Glutamatergic neuron (in vitro differentiated cells): ENCODE measurements at places on chromosomes 12 and 14.

DNA sequence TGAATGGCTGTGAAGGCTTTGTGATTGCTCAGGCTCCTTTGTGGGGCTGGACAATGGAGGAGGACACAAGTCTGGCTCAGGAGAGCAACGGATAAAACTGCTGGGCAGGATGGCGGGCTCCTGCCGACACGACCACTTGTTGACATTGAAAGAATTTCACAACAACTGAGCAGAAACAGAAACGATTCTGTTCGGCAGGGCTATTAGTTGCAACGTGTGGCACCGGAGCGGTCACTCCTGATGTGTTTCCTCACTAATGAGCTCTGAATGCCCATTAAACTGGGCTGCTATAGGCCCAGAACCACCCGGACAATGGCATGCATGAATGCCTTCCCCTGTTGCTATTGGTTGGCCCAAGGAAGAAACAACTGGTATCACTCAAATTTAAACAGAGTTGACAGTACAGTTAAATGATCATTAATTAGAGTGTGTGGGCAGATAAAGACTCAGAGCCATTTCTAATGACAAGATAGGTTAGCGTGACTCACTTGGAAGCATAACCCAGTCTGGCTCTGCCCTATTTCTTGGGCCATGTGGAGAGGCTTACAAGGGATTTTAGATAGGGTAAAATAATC, 142.9 kb downstream of the ASCL1 start:
- no peak for DNase-seq

GRCh38 chr12:23888396-23889068, 60.9 kb downstream of the SOX5 start:
- DNase-seq: no peak

- DNase-seq: no peak
Observed at GRCh38 chr12:24222968-24223367, 273.5 kb upstream of the SOX5 start.

DNA sequence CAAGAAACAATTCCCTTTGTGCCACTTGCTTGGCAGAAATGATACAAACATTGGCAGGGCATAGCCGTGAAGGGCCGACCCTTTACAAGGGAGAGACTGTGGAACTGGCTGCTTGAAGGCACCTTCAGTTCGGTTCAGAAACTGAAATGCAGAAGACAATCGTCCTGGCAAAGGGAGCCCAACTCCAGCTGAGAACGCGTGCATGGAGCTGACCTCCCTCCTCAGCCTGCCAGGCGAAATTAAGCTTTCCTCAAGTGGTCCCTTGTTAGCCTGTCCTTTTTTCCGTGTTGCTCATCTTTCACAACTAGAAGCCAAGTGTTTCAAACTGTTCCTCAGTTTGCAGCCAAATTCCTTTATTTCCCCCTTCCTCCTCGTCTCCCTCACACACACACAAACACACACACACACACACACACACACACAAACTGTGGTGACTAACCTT, 8.1 kb downstream of the LGR5 start:
- DNase-seq: no peak

DNA sequence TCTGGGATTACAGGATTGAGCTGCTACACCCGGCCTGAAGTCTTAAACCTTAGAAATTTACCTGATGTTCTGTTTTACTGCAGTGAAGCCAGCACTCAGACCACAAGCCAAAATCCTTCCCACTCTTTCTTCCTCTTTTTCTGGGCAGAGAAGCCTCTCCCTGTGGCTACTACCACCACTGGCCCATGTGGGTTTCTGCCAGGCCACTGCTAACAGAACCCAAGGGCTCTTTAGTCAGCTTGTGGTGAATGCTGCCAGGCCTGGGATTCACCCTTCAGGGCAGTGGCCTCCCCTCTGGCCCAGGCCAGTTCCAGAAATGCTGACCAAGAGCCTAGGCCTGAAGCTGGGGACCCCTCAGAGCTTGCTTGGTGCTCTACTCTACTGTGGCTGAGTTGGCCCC, 35.3 kb downstream of the GAS2L3 start:
- no peak for DNase-seq

- DNase-seq: no peak
Observed at GRCh38 chr12:107325075-107325608, 231.8 kb upstream of the CRY1 start.

GRCh38 chr12:32997471-32997870, 100.9 kb upstream of the PKP2 start:
- no peak for DNase-seq

DNA sequence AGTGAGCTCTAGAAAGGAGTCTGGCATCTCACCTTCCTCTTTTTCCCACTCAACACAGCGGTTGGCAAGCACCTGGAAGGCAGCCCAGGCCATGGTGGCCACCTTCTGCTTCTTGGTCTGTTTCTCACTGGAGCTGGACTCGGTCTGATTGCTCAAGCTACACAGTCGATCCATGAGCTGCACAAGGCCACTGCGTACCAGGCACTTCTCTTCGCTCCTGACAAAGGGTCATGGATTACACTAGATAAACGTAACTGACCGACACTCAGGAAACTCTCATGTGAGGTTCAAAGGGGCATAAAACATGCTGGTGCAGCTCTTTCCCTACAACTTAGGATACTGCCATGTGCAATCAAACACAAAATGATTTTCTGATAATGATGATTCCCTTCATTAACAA, 113.7 kb downstream of the TRAFD1 start:
- DNase-seq: no peak

DNA sequence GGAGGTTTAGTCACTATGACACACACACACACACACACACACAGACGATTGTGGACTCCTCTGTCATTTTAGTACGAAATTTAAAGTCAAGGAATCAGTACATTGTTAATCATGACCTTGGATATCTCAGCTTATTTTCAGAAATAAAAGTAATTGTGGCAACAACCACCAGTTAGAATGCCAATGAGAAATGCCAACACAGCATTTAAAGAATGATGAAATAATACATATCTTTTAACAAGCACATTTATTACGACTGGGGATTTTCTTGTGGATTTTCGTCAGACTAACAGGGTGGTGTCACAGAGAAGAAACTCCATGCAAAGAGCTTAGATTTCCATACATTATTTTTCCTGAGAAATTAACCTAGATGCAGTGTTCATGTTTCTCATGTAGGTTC, 1289.4 kb downstream of the AACS start:
- no peak for DNase-seq

GRCh38 chr14:74599321-74599761, 12.7 kb downstream of the LTBP2 start:
- DNase-seq: no peak

GRCh38 chr12:68631227-68631626, 20.5 kb downstream of the RAP1B start:
- no peak for DNase-seq

- no peak for DNase-seq
Observed at GRCh38 chr12:1920971-1921370, 2.5 kb upstream of the CACNA2D4 start.

DNA sequence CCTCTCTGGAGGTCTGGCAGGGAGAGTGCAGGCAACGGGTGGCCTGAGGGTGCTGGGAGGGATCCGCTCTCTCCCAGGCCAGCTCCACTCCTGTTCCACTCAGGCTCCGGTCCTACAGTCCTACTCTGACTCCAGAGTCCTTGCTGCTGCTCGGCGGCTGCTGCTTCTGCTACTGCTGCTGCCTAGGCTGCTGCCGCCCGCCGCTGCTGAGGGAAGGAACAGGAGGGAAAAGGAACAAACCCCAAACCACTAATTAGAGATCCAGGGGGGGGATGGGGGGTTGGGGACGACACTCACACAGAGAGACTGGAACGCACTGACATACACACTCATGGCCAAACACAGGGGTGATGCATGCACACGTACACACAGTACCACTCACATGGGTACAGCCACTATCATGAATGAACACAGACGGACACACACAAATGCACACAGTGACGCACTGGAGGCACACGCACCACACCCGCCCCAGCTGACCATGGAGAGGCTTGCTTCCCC, at the start of gene SP7:
Gene SP7 (minus strand): TSS at position 174 of the 501 bp plus-strand sequence. CDS start 708 bp downstream, outside the sequence.
- peak; percentile 36 for DNase-seq

- no peak for DNase-seq
Observed at GRCh38 chr14:55973285-55973800, 144.9 kb upstream of the PELI2 start.

GRCh38 chr14:94375552-94376107, 12.8 kb downstream of the SERPINA1 start:
- no peak for DNase-seq

GRCh38 chr14:91545946-91546716, 36.0 kb upstream of the PPP4R3A start:
- no peak for DNase-seq

GRCh38 chr14:77212943-77213678, 31.5 kb downstream of the TMEM63C start:
- DNase-seq: peak; percentile 77

- DNase-seq: no peak
Observed at GRCh38 chr12:52280319-52280795, 5.9 kb downstream of the KRT86 start.

DNA sequence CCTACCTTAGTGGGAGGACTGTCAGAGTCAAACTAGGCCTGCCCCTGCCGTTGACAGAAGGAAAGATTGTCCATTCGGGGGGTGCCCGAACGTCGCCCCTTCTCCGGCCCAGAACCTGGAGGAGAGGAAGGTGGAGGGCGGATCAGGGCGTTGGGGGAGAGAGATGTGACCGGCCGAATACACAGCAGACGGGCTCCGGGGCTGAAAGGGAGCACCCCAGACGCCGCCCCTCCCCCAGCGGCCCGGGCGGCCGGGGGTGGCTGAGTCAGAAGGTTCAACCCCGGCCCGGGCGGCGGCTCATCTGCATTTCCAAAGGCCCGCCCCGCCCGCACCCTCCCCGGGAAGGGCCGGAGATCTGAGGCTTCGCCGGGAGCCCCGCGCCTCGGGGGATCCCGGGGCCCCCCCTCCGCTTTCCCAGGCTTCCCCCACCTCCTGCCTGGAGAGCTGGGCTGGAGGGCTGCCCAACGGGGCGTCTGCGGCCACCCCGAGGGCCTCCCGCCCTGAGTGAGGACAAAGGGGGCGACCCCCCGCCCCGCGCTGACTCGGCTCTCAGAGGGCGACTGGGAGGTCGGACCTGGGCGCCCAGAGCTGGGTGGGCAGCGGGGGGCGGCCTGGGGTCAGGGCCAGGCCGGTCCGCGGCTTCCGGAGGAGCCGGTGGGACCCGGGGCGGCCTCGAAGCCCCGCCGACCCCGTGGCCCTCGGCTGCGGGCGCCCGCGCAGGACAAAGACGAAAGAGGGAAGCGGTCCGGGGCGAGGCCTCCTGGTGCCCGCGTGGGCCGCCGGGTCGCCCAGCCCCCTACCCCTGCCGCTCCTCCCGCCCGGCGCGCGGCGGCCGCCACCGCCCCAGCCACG, 3.7 kb upstream of the SETD1B start:
- peak; percentile 89 for DNase-seq

GRCh38 chr14:32090686-32091085, 13.6 kb downstream of the ARHGAP5 start:
- no peak for DNase-seq

GRCh38 chr12:110312581-110313360, 31.7 kb downstream of the ATP2A2 start:
- DNase-seq: no peak

- peak; percentile 62 for DNase-seq
Observed at GRCh38 chr14:68580671-68581070, 212.2 kb downstream of the ZFP36L1 start.

DNA sequence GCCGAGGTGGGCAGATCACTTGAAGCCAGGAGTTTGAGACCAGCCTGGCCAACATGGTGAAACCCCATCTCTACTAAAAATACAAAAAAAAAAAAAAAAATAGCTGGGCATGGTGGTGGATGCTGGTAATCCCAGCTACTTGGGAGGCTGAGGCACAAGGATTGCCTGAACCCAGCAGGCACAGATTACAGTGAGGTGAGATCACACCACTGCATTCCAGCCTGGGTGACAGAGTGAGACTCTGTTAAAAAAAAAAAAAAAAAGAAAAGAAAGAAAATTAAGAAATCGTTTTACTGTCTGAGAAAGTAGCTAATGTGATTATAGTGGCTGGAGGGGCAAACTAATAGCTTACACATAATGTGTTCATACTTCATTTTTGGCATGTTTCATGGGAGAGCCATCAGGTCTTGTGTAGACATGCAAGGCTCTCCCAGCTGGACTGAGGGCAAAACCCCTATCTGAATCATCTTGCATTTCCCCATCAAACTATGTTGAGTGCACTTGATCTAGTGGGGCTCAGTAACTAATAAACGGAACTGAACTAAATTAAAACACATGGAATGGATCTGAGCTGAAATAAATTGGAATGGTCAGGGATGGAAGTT, 16.2 kb downstream of the KIF21A start:
- no peak for DNase-seq

GRCh38 chr14:80718940-80719339, 222.6 kb downstream of the CEP128 start:
- DNase-seq: no peak

- DNase-seq: no peak
Observed at GRCh38 chr12:14213542-14213941, 151.9 kb upstream of the ATF7IP start.

DNA sequence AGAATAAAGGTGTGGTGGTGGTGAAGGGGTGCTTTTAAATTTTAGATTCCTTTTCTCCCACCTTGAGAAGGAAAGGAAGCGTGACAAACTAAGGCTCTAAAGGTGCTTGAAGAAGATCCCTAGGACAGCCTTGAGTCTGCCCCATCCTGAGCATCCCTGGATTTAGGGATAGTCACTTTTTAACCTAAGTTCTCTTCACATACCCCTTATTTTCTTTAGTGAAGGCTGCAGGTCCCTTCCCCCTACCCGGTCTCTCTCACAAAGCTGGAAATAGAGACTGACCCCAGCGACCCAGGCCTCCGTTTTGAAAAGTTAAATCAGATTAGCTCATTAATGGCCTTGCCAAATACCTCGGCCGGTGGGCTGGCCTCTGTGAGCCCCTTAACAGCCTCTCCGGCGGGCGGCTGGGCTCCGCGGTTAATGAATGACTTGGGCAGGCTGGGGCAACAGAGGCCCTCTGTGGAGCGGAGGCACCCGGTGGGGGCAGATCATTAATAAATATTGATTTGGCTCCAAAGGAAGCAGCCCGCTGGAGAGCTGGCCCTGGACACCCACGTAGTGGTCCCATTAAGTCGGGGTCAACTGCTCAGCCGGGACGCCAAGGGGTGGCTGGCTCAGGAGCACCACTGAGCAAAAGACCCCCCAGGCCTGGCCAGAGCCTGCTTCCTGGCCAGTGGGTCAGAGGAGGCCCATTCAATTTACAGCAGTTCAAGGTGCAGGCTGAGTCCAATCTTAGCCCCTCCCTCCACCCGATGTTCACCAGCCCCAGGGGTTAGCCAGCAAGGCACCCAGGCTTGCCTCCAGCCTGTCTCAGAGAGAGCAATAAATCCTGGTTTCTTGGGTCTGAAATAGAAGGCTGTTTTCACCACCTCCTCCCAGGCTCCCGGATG, 31.8 kb downstream of the PAH start:
- no peak for DNase-seq
